ENCODE measurements at places on chromosomes 11 and 22.

- DNase-seq = no peak
These were observed 68.3 kb upstream of the MYOD1 start for GRCh38 chr11:17651061-17651460.

- DNase-seq = no peak
These were observed 75.0 kb downstream of the CTTN start for GRCh38 chr11:70473186-70473872.

DNA sequence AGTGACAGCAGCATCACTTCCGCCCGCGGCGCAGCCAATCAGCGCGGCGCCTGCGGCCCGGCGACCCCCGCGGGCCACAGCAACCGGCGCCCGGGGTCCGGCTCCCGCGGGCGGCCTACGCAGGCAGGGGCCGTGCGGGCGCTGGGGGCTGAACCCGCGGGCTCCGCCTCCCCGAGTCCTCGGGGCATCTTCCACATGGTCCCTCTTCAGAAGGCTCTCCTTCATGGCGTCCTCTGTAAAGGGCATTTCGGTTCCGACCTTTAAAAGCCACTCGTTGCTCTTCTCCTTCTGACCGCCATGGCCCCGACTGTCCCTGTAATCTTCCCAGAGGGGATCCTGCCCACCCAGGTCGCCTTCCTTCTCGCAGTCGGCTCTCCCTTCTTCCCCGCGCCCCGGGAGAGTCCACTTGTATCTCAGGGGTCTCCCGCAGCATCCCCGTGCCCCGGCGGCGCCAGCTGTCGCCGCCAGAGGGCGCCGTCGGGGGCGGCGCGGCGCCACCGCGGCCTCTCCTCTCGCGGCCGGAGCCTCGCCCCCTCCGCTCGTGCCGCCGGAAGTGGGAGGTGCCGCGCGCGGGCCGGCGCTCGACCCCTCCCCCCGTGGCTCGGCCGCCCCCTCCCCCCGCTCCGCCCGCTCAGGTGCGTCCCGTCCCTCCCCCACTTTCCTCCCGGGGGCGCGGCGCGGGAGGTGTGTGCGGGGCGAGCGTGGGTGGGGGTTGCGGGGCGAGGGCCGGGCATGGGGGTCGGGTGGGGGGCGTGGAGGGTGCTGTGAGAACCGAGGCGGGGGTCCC lies at the start of gene RNF214:
RNF214 (plus strand) TSS at position 580 of the 787 bp plus-strand sequence. CDS start 1,602 bp downstream, outside the sequence.
- DNase-seq = peak; percentile 61

- DNase-seq = no peak
These were observed 14.2 kb downstream of the C11orf71 start for GRCh38 chr11:114386131-114386530.

DNA sequence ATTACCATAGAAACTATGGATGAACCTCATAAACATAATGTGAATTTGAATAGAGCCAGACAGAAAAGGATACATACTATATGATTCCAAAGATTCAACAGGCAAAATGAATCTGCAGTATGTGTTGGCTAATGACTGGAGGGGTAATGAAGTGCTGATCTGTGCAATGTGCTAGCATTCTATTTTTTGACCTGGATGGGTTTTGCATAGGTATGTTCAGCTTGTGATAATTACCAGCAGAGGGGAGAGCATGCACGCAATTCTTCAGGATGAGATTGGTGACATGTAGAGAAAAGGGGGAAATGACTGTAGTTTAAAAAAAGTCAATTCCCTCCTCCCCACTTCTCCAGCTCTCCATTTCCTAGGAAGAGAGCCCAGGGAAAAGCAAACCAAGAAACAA lies 618 bp upstream of the CCDC81 start:
- DNase-seq = no peak

DNA sequence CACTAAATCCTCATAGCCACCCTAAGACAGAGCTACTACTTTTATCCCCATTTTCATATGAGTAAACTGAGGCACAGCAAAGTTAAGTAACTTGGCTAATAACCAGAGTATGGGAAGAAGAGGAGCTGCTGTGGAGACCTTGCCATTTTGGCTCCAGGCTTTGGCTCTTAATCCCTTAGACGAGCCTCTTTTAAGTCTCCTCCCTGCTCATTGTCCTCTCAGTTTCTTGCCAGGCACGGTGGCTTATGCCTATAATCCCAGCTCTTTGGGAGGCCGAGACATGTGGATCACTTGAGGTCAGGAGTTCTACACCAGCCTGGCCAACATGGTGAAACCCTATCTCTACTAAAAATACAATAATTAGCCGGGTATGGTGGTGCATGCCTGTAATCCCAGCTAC lies 78.6 kb downstream of the PRR5L start:
- DNase-seq = no peak
